ENCODE measurements at places on chromosomes 6 and 20. TPM values are rescaled to one million over a fixed set of nuclear protein-coding genes. Genes with fewer than 3 reads are reported as not detected.

DNA sequence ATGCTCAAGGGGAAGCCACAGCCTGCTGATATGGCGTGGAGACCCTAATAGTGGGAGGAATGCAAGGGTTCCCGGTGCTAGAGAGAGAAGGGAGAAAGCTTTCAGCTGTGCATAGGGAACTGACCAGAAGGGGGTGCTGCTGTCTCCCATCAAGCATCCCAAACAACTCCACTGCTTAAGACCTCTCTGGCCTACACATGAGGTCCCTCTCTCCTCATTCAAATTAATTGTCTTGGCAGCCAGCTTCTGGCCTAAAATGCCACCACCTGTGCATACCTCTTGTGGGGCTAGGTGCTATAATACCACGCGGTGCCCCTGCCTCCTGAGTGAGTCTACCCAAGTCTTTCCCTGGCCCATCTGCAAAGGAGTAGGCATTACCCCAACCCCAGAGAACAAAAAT is 14.5 kb downstream of the ADISSP start:
- H3K4me1 ChIP-seq, result no peaks in the 10 kb centered on the region
- H3K27ac ChIP-seq, result no peak overlapping the region
- no peaks in the 10 kb centered on the region for H3K27me3 ChIP-seq
- DNase-seq, result peak; percentile 75

GRCh38 chr20:40848096-40848495 is 159.1 kb upstream of the MAFB start:
- H3K4me1 ChIP-seq, result no peaks in the 10 kb centered on the region
- DNase-seq, result no peak
- H3K27me3 ChIP-seq, result no peaks in the 10 kb centered on the region

DNA sequence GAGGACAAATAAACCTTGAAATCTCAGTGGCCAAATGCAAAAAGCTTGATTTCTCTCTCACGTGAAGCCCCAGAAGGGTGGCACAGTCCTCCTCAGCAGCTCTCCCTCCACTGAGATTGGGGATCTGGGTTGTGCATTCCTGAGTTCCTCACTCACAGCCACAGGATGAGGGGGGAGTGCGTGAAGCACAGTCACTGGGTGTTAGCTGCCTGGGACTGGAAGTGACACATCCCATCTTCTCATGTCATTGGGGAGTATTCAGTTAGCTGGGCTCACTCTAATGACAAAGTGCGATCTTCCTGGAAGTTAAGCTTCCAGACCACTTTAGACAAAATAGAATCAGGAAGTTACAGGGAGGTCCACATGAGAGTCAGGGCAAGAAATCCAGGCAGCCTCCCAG is 192.2 kb upstream of the LRFN2 start:
- H3K27me3 ChIP-seq, result no peaks in the 10 kb centered on the region
- no peak overlapping the region for H3K4me3 ChIP-seq
- no peak for DNase-seq
- H3K4me1 ChIP-seq, result no peaks in the 10 kb centered on the region

- no peaks in the 10 kb centered on the region for H3K27me3 ChIP-seq
- peaks cover 1% of the 10 kb centered on the region for H3K36me3 ChIP-seq
- no peak for DNase-seq
- H3K4me3 ChIP-seq, result no peak overlapping the region
Observed at GRCh38 chr6:34412016-34412415, 13.9 kb downstream of the RPS10 start.

DNA sequence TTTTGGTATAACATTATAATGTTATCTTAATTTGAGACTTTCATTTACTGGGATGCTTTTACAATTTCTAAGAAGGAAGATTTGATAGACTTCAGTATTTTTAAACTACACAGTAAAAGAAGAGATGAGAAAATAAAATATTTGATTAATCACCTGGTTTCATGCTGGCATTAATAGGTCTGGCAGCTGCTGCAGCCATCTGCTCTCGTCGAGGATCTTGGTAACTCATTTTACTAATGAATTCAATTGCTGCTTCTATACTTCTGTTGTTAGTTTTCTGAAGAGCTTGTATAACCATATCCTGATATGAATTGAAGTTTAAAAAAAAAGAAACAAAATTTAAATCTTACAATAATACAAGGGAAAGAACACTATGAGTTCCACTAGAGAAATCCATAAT is 23.0 kb downstream of the LATS1 start:
- no peaks in the 10 kb centered on the region for H3K4me1 ChIP-seq
- no peak for DNase-seq
- H3K36me3 ChIP-seq, result peaks cover 4% of the 10 kb centered on the region
- H3K4me3 ChIP-seq, result no peak overlapping the region

DNA sequence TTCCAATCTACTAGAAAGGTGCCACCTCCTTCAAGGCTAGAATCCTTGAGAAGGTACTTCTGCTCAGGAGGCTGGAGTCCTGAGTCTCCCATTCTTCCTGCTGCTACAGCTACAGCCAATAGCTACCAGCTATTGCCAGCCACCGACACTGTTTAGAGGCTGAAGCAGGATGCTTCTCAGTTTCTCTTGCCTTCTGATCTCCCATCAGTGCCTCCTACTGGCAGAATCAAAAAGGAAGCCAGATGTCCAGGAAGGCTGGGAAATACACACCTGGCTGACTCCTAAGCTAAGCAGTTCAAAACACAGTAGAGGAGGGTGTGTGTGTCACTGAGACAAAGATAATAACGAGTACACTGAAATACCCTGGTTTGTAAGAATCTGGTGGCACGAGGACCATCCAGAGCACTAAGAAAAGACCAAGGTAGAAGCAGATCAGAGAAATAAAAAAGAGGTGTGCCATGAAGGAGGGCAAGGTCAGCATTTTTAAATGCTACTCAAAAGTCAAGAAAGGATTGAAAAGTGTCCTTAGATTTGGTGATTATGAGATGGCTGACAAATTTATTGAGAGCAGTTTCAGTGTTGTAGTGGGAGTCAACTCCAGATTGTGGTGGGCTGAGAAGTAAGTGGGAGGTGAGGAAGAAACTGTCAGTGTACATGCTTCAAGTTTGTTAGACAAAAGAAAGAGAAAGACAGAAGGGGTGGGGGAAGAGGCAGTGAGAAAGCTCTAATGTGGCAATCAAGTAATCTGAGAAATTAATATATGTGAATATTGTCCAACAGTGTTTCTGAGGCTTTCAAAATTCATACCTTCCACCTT is 2.3 kb upstream of the HLA-DMA start:
- H3K36me3 ChIP-seq, result no peaks in the 10 kb centered on the region
- no peaks in the 10 kb centered on the region for H3K4me1 ChIP-seq
- no peak overlapping the region for H3K27ac ChIP-seq
- H3K4me3 ChIP-seq, result no peak overlapping the region
- H3K27me3 ChIP-seq, result no peaks in the 10 kb centered on the region
- DNase-seq, result no peak

The GPR63 gene
- 1.4 TPM for total RNA-seq

The SLC26A8 gene
- 0.33 TPM for total RNA-seq

The PCSK2 gene
- 2.2 TPM for total RNA-seq
